Stimulated activated CD4-positive, alpha-beta T cell treated with anti-CD3 and anti-CD28 coated beads, Interleukin-15, amount 100 ng/mL, for 48 hours (primary cell): ENCODE measurements at places on chromosomes 1 and 21.

DNA sequence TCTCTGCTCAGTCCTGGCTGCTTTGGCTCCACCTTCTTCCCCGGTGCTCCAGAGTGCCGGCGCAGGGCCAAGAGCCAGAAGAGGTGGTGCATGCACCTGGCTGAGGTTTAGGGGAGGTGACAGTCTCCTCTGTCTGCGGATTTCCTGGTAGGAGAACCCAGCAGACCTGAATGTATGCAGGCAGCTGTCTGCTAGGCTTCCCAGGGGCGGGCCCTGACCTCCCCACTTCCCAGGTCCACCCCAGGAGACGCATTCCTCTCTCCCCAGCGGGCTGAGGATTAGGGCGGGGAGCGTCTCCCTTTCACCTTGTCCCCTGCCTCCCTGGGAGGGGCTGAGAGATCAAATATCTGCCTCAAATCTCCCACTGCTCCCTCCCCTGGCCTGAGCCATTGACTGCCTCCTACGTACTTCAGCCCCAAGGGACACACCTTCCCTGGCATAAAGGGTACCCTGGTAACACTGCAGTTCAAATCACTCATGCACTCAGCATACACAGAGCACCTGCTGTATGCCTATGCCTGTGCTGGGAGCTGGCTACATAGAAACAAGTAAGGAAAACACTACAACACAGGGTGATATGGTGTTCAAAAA lies 27.5 kb downstream of the DMBX1 start:
- DNase-seq = no peak

- no peak for DNase-seq
These were observed 4.3 kb downstream of the PLCH2 start for GRCh38 chr1:2480236-2480985.

GRCh38 chr1:113895961-113896360 lies 8.6 kb upstream of the BCL2L15 start:
- no peak for DNase-seq

DNA sequence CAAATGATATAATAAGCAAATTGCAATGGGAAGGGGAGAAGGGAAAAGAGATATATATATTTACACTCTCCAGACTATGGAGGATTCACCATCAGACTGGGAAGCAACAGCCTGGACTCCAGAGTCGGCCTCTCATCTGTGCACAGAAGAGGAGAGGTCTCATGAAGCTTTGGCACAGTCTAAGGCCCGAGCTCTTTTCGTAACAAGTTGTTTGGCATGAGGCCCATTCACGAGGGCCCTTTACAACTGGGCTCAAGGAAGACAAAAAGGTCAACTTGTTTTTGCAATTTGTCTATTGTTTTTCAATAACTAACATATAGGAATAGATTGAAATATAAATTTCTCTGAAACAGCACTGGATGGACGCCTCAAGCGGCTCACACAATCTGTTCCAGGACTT lies 66.7 kb upstream of the AJAP1 start:
- DNase-seq = no peak

DNA sequence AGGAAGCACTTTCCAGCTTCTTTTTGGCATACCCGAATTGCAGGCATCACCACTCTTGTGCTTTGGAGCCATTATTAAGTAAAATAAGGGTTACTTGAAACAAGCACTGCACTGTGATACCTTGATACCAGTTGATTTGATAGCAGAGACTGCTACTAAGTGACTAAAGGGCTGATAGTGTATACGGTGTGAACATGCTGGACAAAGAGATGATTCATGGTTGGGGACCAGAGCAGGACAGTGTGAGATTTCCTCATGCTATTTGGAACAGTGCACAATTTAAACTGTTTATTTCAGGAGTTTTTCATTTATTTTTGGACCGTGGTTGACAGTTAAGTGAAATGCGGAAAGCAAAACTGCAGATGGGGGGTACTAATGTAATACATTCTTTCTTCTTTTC lies 9.9 kb downstream of the RPS27 start:
- DNase-seq = no peak

GRCh38 chr1:194755241-194755994 lies 1569.0 kb upstream of the B3GALT2 start:
- no peak for DNase-seq

DNA sequence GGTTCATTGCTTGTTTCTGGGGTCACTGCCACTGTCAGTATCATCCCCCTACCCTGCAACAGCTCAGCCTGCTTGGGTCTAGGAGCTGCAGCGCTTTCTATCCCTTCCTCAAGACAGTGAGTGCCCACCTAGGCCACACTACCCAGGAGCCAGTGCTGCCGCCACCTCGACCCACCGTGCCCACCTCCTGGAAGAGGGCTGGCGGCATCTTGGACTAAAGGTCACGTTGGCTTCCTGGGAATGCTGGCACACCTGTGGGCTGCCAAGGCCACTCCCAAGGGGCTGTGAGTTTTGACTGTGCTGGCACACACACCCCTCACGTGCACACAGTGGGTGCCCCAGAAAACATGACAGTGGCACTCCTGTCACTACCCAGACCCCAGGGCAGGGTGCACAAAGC lies 22.1 kb downstream of the CRYAA start:
- no peak for DNase-seq

GRCh38 chr1:206779638-206780037 lies 7.3 kb upstream of the IL10 start:
- no peak for DNase-seq

DNA sequence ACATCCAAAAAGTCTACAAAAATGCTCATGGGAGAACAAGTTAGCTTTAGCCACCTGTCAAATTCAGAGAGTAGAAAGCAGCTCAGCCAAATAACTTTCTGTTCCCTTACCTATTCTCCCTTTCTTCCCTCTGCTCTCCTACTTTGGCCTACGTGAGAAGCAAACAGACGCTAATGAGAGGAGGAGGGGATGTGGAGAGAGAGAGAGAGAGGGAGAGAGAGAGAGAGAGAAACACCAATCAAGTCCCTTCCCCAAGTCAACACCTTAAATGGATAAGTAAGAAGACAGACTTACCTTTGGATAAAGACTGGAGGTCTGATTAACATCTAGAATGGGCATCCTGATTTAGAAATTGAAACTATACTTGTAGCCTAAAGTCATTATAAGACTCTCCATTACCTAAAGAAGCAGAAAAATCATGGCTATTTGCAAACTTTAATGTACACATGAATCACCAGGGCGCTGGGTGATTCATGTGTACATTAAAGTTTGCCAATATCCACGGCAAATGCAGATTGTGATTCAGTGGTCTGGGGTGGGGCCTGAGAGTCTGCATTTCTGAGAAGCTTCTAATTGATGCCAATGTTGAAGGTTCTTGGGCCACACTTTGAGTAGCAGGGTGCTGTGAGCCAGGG lies 13.1 kb upstream of the DUSP12 start:
- DNase-seq = no peak

GRCh38 chr1:241101622-241102021 lies 255.4 kb downstream of the RGS7 start:
- DNase-seq = no peak

DNA sequence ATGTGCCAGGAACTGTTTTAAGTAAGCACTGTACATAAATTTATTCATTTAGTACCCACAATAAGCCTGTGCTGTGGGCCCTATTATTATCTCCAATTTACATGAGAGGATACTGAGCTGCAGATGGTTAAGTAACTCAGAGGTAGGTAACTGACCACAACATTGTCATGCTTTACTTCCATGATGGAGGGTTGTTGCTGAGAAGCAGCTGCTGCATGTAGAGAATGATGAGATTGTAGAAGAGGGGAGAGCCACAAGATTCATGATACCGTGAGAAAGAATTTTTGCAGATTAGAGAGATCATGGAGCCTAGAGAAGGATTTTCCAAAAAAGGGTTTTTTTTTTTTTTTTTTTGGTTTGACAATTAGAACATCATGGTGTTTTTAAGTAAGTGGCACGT lies 313.1 kb downstream of the PTBP2 start:
- no peak for DNase-seq

DNA sequence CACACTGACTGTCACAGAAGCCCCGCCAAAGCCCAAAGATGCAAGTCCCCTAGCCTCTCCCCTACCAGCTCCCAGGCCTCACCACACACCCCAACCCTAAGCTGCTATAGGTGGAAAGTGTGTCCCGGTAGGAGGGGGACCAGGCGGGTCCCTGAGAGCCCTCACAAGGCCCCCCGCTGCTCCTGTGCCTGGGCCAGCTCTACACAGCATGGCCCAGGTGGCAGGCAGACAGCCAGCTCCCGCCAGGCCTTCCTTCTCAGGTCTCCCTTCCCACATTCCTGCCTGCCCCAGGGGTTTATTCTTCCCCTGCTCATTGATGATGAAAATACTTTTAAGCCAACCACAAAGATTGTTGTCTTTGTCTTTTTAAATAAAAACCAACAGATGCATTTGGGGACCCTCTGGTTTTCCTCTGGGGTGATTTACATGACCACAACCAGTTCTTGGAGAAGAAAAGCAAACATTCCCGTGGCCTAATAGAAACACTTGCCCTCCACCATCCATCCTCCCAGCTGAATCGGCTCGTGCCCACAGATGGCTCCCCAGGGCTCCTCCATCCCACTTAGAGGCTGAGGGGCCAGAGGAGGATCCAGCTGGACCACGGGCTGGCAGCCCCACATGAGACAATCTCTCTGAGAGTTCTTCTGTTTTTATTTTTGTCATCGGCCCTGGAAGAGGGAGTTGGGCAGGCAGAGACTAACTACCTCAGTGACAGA lies 93.1 kb downstream of the DMRTB1 start:
- DNase-seq = no peak

GRCh38 chr1:159532922-159533321 lies 2.9 kb downstream of the OR10J5 start:
- DNase-seq = no peak

GRCh38 chr1:93317207-93317606 lies 28.5 kb upstream of the DR1 start:
- no peak for DNase-seq

DNA sequence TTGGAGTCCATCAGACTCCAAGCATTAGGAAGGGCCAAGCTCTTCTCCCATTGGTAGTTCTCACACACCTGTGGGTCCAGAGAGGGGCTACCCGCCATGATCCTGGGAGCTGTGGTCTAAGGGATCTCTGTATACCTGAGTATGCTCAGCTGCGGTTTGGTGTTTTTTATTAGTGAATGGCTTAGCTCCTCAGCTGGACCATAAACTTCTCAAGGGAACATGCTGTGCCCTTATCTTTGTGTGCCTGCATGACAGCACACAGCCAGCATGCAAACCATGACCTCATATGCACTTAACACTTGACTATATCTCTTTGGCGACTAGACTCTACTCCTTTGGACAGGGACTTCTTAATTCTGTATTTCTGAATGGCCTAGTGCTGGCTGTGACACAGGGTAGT lies 94.5 kb downstream of the CD58 start:
- no peak for DNase-seq

GRCh38 chr1:213953806-213954205 lies 34.0 kb upstream of the PROX1 start:
- no peak for DNase-seq

DNA sequence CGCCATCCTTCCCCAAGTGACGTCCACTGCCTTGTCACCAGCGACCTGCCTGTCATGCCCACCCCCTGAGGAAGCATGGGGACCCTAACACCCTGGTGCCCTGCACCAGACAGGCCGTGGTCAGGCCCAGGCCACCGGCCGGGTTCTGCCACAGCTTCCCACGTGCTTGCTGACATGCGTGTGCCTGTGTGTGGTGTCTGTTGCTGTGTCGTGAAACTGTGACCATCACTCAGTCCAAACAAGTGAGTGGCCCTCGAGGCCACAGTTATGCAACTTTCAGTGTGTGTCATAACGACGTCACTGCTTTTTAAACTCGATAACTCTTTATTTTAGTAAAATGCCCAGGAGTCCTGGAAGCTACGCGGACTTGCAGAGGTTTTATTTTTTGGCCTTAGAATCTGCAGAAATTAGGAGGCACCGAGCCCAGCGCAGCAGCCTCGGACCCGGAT lies 8.5 kb upstream of the CTRC start:
- no peak for DNase-seq

DNA sequence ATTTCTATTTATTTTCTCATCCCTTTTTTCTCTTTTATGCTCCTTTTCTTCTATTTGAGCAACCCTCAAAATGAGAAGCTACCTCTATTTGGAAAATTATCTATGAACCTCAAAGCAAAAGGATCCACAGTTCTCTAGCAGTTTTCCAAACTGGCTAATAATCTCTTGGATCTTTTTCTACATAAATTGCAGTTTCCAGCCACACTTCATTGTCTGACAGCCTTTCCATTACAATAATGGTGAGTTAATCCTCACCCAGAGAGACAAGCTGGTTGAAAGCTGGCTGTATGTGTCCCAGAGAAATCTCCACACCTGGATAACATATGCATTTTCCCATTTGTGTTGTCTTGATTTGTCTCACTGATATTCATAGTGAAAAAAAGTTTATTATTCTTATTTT lies 16.5 kb upstream of the HSD17B7 start:
- DNase-seq = no peak

- no peak for DNase-seq
These were observed 248.9 kb downstream of the PLPP3 start for GRCh38 chr1:56330391-56331026.

- no peak for DNase-seq
These were observed 65.5 kb downstream of the DMRTB1 start for GRCh38 chr1:53524428-53525375.

DNA sequence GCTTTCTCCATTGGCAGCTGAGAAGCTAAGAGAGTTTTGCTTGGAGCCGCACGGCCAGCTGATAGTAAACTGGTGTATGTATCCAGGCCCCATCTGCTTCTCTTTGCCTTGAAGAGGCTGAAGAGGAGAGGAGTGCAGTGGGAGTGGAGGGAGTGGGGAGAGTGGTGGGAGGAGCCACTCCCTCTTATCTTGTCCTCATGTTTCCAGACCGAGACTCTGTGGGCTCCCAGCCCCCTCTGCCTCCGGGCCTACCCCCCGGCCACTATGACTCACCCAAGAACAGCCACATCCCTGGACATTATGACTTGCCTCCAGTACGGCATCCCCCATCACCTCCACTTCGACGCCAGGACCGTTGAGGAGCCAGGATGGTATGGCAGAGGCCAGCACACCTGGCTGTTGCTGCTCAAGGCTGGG lies 6.0 kb upstream of the LRRC71 start:
- no peak for DNase-seq

GRCh38 chr1:192901500-192901899 lies 92.7 kb downstream of the RGS2 start:
- DNase-seq = no peak

GRCh38 chr1:119314001-119314796 lies 54.4 kb upstream of the HAO2 start:
- no peak for DNase-seq

- no peak for DNase-seq
These were observed 53.9 kb upstream of the SAMD13 start for GRCh38 chr1:84247425-84248220.

GRCh38 chr1:229058111-229058561 lies 212.8 kb upstream of the RAB4A start:
- DNase-seq = no peak

DNA sequence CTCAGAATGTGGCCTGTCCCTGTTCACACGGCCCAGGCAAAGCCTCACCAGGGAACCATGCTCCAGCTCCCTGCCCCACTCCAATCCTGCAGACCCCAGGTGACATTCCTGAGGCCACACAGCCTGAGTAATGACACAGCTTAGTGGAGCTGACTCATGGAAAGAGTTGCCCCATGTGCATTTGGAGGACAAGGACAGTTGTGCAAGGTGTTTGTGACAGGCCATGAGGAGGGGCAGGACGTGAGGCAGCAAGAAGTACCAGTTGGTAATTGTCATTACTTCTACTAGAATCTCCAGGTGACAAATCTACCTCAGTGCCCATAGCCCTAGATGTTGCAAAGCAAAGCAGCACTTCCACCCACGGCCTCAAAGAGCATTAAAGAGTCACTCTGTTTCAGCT lies 15.2 kb downstream of the PRR9 start:
- DNase-seq = no peak
